ENCODE measurements at places on chromosomes 5 and 9.

DNA sequence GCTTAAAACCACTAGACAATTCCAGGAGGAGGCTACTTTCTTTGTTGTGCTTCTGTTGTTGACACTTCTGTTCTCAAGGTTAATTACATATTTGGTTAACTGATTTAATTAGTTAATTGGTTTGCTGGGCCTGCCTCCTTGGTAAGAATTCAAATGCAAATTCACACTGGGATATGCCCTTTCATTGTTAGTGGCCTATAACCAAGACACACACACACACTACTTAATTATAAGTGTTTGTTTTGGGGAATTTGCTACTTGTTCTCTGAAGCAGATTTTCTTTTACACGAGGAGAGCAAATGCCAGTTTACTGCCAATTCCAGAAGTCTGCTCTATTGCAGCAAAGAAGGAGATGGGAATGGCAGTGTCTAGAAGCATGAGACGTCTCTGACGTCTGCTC lies 101.6 kb upstream of the BASP1 start:
- DNase-seq: no peak

GRCh38 chr9:134215420-134215698 lies 51.0 kb upstream of the RNU6ATAC start:
- DNase-seq: no peak

DNA sequence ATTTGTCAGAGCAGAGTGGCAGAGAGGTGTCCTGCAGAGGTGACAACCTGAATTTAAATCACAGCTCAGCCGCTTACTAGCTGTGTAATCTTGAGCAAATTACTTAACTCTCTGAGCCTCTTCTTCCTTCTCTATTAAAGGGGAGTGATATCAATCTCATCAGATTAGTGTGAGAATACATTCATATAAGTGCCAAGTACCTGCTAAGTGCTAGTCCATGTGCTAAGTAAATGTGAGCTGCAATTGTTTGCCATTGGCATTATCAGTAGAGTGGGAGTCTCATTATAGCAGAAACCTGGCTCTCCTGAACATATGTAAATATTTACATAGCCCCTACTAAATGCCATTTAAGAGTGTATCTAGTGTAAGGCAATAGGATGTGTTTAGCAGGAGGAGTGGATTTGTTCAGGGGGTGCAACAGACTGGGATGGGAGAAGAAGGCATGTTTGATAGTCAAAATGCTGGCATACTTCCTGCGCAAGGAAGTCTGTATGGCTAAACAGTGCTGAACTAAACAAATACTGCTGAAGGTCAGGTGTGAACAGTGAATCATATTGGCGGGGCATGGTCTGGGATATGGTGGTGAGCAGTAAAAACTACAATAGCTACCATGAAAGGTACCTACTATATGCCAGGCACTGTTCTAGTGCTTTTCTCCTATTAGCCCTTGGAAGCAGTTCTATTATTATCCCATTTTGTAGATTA lies 74.5 kb downstream of the F2RL2 start:
- no peak for DNase-seq

- DNase-seq: no peak
These were observed 6.5 kb downstream of the LRRC26 start for GRCh38 chr9:137163365-137163715.

DNA sequence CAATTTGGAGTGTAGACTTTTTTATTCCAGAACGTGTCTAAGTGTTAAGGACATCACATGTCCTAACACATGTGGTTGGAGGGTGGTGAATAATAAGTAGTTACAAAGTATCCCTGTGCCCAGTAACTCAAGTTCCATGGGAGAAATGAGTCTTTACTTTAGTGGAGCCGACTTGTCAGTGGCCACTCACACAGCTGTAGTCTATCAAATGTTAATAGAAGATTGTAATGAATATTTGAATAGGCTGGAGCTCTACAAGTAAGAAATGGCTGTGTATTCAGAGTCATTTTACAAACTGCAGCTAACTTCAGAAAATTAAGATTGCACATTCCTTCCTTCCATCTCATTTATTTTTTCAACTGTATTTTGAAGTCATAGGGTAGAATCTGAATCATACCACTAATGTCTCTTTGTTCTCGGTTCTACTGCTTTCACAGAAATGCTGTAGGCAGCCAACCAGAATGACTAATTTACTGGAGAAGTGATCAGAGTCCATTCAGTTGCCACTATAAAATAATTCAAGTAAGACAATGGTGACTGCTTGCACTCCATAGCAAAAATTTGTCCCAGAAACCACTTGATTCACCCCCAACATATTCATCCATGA lies 394.8 kb downstream of the NR2F1-AS1 start:
- no peak for DNase-seq

GRCh38 chr5:8953911-8954438 lies 591.9 kb downstream of the SEMA5A start:
- no peak for DNase-seq

DNA sequence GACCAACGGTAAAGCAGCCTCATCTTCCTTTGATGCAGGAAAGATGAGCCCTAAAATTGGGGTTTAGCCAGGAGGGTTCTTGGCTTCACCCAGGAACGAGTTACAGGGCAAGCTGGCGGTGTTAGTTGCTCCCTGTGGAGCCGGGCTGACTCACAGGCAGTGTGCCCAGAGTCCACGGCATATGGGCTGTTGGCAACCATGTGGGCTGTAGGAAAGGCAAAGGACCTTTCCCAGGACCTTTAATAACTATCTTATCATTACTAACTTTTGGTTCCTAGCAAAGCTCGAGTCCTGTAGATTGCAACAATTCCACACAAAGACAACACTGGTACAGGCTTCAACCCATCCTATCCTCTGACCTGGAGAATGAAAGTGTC lies 29.8 kb upstream of the CLPTM1L start:
- no peak for DNase-seq

GRCh38 chr5:147874910-147875367 lies 3.6 kb upstream of the SCGB3A2 start:
- DNase-seq: no peak

GRCh38 chr9:95923794-95924193 lies 48.3 kb downstream of the ERCC6L2 start:
- no peak for DNase-seq

- peak; percentile 36 for DNase-seq
These were observed 435 bp downstream of the ZNF189 start for GRCh38 chr9:101398930-101399642.

- DNase-seq: peak; percentile 54
These were observed at the start of gene RANBP3L for GRCh38 chr5:36301858-36302603. Gene RANBP3L (minus strand): TSS chr5:36301902. CDS start chr5:36301416, 486 bp downstream.

- peak; percentile 1 for DNase-seq
These were observed 306.3 kb upstream of the KCNN2 start for GRCh38 chr5:114055318-114056184.

DNA sequence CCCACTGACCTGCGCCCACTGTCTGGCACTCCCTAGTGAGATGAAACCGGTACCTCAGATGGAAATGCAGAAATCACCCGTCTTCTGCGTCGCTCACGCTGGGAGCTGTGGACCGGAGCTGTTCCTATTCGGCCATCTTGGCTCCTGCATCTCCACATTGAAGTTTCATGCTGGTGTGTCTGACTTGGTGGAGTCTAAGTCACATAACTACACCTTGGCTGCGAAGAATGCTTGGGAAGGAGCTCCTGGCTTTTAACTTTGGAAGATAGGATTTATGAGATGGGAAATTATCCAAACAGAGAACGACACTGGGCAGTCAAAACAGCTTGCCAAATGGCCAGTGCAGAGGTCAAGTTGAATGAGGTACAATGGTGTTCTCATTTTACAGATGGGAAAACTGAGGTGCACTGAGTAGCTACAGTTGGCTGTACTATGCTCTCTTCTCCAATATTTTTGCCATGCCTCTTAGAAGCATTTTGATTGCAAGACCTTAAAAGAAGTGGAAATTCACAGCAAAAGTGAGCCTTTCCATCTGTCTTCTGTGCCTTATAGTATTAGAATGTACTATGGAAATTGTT lies 36.7 kb downstream of the CCDC192 start:
- no peak for DNase-seq

- DNase-seq: no peak
These were observed 481.3 kb downstream of the CCDC171 start for GRCh38 chr9:16033921-16034691.

GRCh38 chr5:127306647-127307046 lies 16.1 kb downstream of the MEGF10 start:
- no peak for DNase-seq

- DNase-seq: peak; percentile 56
These were observed 295.6 kb downstream of the ADGRV1 start for GRCh38 chr5:90854169-90854568.

GRCh38 chr5:140631831-140632365 lies 1.1 kb downstream of the CD14 start:
- peak; percentile 25 for DNase-seq

DNA sequence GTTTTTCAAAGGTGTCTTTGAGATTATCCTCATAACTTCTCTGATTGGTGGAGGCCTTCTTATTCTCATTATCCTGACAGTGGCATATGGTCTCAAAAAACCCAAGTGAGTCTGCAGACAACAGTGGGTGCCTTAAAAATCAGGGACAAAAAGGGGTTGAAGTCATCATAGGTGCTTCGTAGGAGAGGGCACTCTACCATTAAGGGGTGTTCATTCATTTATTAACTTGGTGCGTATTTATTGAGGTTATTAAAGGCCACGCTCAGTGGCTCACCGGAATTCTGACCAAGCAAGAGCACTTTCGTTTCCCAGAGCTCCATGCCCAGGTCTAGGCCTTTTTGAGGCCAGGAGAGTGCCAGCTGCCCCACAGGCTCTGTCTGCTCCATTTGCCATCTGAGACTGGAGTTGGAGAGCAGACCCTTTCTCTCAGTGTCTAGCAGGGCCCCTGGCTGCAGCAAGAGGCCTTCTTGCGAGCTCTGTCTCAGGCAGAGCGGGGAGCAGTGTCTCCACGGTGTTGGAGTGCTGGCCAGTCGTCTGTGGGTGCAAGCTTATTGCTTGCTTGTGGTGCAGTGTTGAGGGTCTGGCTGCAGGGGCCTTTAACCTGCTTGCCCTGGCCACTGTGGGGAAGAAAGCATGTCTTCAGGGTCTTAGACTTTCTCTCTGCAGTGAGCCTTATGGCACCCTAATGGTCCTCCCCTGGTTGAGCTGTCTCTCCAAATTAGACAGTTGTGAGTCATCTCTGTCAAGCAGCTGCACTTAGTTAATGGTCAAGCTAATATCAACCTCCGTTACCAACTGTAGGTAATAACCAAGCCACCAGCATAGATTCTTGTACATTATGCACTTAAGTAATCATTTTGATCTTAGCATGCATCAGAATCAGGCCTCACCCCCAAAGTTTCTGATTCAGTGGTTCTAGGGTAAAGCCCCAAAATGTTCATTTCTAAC lies 62.6 kb downstream of the IL31RA start:
- no peak for DNase-seq

DNA sequence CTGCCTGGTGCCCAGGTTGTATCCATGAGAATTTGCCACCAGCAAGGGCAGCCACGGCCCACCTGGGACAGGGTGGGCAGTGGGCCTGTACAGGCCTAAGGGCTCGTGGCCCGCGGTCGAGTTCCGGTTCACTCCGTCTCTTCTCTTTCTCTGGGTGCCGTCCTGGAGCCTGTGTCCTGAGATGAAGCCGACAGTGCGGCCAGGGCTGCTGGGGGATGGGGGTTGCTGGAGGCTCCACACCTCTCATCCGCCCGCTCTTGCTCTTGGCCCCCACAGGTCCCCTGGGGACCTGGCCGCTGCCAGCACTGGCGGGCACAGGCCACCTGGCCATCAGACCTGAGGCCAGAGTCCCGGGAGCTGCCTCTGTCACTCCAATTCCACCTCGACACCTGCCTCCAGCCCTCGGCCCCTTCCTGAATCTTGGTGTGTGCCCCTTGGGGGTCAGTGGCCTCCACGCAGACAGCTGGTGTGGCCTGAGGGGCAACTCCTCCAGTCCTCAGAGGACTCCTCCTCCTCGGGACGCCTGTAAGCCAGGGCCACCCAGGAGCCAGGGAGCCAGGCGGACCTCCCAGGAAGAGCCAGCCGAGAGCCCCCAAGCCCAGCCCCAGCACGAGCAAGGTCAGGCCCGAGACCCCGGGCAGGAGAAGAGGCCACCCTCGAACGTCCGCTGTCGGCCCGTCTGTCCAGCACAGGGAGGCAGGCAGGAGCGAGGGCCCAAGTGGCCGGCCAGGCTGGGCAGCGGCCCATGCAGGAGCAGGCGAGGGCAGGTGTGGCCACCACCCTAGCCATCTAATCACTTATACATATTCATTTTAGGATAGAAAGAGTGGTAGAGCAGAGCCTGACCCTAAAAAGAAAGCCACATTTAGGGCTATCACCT lies 5.2 kb downstream of the LRRC26 start:
- no peak for DNase-seq

DNA sequence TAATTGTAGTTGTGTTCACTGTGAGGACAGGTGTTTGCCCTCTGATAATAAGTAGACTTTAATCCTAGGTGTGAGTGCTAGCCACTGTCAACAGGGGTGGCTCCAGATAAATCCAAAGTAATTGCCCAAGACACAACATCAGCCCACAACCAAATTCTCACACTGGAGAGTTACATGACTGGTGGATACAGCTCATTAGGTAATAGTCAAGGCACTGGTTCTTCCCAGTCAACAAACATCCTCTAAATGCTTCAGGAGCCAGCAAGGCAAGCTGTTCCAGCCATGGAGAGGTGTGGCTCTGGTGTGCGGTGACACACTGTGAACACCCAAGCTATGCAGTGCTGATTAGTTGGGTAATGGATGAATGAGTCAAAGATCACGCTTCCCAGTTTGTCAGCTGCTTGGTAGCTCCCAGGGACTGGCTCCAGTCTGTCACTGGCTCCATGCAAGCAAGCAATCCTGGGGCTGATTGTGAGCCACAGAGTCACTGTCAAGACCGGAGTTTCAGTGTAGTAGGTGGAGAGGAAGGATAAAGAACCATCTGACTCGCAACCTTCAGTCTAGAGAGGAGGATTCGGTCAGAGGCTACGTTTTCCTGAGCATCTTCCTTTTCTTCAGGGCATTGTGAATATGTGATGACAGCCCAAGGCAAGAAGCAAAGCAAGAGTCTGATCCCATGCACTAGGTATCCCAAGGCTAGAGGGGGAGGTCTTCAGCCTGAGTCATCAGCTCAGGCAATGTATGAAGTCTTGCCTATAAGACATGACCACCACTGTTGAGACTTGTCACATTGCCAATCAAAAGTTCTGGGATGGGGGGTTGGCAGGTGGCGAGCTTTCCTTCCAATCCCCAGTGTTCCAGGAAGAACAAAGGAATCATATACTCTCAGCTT lies 63.1 kb downstream of the UGCG start:
- no peak for DNase-seq

DNA sequence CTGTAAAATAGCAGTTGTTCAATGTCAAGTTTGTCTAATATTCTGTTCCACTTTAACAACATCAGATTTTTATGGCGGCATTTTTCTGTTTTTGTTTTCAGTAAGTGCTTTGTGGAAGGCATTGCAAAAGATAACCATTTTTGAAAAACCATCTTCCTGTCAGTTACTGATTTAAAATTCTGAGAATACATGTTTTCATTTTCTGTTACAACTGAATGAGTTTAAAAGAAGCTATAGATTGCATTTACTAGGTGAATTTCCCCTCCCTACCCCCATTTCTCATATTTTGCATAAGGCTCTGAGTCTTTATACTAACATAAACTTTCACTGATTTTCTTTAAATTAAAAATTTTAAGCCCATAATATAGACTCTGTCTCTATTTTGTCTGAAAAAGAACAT lies 4.6 kb upstream of the ERAP2 start:
- DNase-seq: no peak

GRCh38 chr9:23447944-23448343 lies 378.1 kb downstream of the ELAVL2 start:
- DNase-seq: no peak
